ENCODE measurements at places on chromosomes 1 and 21. TPM values are rescaled to one million over a fixed set of nuclear protein-coding genes. Genes with fewer than 3 reads are reported as not detected.

DNA sequence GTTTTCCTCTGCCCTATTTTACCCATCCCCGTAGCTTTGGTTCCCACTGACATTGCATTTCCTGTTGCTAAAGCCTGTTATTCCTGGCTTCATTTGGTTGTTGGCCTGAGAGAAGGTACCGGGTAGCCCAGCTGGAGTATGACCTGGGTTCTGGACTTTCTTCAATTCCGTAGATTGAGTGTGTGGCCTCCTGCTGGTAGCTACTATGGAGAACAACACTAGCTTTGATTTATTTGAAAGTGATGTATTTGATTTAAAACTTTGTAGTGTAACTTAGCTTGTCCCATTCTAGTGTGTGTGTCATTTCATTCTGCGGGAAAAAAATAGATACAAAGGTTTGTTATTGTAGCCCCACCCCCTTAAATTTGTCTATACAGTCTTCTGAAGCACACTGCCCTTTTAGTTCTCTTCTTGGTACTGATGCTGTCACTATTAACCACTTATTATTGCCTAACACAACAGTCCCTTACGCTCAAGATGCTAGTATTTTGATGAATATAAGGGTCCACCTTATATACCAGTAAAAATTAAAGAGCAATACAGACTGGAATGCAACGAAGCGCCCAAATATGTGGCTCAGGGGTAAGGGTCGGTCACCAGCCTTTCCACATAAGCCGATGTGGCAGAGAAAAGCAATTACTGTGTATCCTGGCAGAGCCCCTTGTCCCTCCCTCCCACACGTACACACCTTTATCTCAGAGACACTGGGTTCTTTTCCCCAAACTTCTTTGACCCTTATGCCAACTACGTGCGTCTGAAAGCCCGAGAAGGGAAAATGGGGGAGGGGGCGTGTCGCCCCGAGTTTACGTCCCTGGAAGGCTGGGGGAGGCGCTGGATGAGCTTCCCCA lies 643 bp upstream of the MOV10 start:
- peak; percentile 48 for DNase-seq

GRCh38 chr1:234539666-234540403 lies 60.9 kb upstream of the TARBP1 start:
- no peak for DNase-seq

DNA sequence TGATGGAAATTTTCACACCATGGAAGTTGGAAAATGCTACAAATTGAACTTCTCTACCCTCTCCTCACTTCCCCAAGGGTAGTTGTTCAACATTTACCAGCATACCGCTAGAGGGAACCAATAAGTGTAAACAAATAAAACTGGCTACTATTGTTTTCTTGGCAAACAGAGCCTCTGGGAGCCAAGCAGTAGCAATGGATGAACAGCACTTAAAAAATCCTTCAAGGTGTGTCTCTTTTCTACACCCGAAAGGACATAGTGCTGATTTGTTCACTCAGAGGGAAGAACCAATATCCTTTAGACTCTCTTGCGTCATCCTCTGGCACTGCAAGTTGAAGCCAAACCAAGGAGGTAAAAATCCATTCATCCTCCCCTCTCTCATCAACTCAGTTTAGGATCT lies 161.5 kb downstream of the TBX15 start:
- DNase-seq = no peak

GRCh38 chr1:65728504-65728903 lies 64.2 kb upstream of the PDE4B start:
- DNase-seq = no peak

GRCh38 chr21:42512346-42513034 lies 1.2 kb upstream of the SLC37A1 start:
- no peak for DNase-seq

The SYT2 gene
- total RNA-seq = under 0.01 TPM

GRCh38 chr1:20095564-20096434 lies 23.5 kb downstream of the PLA2G2D start:
- DNase-seq = no peak

- DNase-seq = no peak
These were observed 103.4 kb downstream of the VPS13D start for GRCh38 chr1:12333036-12333785.

All from Daoy (cell line).